Stimulated activated effector memory CD8-positive, alpha-beta T cell treated with anti-CD3 and anti-CD28 coated beads, Interleukin-12 subunit alpha, Interleukin-12 subunit beta, amount 100 ng/mL, for 72 hours (primary cell): ENCODE measurements at places on chromosomes 16 and 17.

GRCh38 chr16:25040543-25040942 lies 25.4 kb upstream of the ARHGAP17 start:
- no peak for DNase-seq

DNA sequence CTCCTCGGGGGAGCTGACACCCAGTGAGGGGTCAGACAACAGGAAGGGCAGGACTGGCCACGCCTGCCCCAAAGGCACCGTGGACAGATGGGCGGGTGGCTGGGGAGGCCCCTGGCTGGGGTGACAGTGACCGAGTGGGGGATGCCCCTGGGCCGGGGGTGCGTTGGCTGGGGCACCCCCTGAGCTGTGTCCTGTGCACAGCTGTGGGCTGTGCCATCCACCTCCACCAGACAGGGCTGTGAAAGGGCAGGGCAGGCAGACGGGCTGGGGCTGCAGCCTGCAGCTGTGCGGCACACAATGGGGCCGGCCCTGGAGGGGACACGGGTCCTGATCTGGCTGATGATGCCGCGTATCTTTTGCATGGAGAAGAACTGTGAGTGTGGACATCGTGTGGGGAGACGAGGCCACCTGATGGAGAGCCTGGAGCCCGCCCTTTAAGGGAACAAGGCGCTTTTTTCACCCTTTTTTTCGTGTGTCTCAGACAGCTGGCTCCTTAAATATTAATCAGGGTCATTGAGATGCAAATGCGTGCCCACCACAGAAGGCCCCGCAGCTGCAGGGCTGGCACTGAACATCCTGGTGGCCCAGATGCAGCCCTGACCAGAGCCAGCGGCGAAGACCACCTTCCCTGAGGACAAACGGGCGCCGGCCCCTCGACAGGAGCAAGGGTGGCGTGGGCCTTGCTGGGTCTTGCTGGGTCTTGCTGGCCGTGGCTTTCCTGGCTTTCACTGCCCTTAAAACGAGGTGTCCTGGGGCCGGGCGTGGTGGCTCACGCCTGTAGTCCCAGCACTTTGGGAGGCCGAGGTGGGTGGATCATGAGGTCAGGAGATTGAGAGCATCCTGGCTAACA lies 42.4 kb upstream of the GNG13 start:
- DNase-seq: no peak

GRCh38 chr16:2086812-2087747 lies 39.3 kb downstream of the TSC2 start:
- no peak for DNase-seq

DNA sequence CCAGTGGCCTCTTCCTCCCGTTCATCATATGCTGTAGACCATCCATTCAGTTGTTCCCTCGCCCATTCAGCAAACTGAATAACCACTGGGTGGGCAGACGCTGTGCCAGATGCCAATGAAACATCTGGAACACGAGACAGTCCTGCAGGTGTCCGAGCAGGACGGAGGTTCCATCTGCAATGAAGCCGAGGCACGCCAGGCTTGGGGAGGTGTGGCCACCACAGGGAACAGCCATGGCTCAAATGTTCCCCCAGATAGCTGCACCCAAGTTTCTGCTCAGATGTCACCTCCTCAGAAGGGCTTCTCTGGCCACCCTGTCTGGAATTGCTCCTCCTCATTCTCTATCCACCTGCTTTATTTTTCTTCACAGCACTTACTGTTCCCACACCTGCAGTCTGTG lies 30.5 kb downstream of the UBE2O start:
- DNase-seq: no peak

GRCh38 chr16:80355335-80355734 lies 185.5 kb upstream of the DYNLRB2 start:
- DNase-seq: no peak

- no peak for DNase-seq
Measured at GRCh38 chr16:86517652-86518258, 7.4 kb downstream of the FOXF1 start.

DNA sequence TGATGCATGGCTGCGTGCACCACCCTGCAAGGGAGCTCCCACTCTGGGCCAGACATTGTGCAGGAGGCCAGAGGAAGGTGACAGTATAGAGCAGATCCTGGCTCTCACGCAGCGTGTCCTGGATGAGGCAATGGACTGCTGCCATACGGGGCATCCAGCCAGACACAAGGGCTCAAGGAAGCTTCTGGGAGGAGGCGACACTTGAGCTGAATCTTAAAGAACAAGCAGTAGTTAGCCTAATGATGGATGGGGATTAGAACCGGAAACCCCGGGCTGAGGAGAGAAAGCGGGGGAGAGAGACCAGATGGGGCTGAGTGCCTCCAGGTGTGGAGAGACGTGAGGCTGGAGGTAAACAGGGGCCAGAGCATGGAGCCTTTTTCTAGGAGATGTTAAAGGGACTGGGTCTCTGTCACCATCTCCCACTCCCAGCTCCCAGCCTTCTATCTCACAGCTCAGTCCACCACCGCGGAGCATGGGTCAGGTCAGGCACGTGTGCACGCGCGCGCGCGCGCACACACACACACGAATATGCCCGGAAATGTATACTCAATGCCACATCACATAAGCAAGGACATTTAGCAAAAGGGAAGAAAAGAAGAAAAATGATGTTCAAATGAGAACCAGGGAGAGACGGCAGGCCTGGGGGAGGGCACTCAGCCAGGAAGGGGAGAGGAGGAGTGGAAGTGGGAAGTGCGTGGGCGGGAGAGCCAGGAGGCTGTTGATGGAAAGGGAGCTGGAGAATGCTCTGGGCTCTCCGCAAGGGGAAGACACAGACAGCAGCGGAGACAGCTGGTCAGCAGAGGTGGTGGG lies 46.3 kb downstream of the CCDC42 start:
- DNase-seq: no peak

- DNase-seq: no peak
Measured at GRCh38 chr16:73743665-73744496, 552.7 kb upstream of the PSMD7 start.

- no peak for DNase-seq
Measured at GRCh38 chr17:156094-156621, 18.8 kb downstream of the SCGB1C2 start.

GRCh38 chr17:38918916-38919315 lies 6.5 kb upstream of the LASP1NB start:
- DNase-seq: no peak

- DNase-seq: no peak
Measured at GRCh38 chr17:81056312-81056711, 21.4 kb downstream of the BAIAP2 start.

GRCh38 chr17:64783556-64784352 lies 121.6 kb upstream of the SMURF2 start:
- DNase-seq: no peak

DNA sequence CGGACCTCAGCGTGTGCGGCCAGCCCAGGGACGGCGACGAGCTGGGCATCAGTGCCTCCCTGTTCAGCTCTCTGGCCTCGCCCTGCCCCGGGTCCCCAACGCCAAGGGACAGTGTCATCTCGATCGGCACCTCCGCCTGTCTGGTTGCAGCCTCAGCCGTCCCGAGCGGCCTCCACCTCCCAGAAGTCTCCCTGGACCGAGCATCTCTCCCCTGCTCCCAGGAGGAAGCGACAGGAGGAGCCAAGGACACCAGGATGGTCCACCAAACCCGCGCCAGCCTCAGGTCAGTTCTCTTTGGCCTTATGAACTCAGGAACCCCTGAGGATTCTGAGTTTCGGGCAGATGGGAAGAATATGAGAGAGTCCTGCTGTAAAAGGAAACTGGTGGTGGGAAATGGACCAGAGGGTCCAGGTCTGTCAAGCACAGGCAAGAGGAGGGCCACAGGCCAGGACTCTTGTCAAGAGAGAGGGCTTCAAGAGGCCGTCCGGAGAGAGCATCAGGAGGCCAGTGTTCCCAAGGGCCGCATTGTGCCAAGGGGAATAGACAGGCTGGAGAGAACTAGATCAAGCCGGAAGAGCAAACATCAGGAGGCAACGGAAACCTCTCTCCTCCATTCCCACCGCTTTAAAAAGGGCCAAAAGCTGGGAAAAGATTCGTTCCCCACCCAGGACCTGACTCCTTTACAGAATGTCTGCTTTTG lies 825 bp downstream of the HASPIN start:
- no peak for DNase-seq

DNA sequence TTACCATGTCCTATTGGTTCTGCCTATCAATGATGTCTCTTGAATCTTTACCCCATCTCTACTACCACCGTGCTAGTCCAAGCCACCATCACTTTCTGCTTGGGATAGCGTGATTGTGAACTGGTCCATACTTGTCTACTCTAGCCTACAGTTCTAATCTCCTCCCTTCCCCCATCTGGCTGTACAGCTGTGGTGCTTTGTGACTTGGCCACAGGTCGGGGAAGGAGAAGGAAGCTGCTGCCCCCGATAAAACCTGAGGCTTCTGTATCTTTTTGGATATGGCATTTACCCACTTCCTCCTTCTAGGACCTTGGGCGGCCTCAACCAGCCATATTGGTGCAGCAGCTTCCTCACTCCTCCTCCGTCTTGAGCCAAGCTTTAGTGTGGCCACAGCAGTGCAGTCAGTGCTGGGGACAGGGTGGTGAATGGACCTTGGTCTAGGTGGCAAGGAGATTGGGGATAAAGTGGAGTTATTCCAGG lies 314 bp upstream of the ITGA2B start:
- no peak for DNase-seq

GRCh38 chr17:17792037-17792550 lies 44.7 kb downstream of the SREBF1 start:
- DNase-seq: no peak

- no peak for DNase-seq
Measured at GRCh38 chr17:51305182-51305581, 44.8 kb downstream of the UTP18 start.

DNA sequence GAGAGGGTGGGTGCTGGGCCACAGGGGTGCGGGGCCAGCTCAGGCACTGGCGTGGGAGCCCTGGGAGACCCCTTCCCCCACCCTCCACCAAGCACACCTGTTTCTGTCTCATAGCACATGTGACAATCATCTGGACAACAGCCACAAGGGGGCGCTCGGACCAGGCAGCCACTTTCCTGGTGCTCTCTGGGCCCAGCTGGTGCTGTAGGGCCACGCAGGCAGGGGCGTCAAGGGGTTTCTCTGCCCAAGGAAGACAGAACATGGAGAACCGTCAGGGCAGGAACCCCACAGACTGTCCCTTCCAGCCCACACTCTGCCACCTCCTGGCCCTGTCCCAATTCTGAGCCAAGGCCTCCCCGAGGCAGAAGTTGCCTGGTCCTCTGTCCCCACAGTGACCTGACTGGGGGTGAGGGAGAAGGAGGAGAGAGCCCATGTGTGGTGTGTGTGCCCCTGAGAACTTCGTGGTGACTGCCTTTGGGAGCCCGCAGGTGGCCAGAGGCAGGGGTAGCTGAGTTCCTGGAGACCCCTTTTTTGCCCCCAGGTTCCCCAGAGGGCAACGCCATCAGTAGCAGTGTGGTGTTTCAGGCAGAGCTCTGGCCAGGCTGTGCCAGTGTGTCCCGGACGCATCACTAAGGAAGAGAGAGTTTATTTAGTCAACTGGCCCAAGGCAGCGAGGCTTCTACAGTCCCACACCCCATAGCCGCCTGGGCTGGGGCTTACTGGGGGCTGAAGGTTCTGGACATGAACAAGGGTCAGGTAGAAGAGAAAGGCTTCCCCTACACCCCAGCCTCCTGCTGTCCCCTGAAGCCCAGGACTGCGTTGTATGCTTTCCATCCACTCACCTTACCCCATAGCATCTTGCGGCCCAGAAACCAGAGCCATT lies 3.1 kb upstream of the SETD6 start:
- peak; percentile 91 for DNase-seq

DNA sequence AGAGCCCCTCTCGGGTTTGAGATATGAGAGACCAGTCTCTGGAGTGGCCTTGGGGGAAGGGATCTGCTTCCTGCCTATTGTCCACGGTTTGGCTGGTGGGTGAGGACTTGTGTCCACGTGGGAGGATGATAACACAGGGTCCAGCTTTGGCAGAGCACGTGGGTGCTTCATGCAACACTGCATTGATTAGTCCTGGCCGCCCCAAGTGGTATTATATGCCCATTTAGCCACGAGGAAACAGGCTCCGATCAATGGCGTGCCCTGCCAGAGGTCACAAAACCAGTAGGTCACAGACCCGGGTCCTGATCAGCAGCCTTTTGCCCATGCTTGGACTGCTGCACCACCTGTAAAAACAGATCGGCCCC lies 141.6 kb downstream of the RGS9 start:
- no peak for DNase-seq

DNA sequence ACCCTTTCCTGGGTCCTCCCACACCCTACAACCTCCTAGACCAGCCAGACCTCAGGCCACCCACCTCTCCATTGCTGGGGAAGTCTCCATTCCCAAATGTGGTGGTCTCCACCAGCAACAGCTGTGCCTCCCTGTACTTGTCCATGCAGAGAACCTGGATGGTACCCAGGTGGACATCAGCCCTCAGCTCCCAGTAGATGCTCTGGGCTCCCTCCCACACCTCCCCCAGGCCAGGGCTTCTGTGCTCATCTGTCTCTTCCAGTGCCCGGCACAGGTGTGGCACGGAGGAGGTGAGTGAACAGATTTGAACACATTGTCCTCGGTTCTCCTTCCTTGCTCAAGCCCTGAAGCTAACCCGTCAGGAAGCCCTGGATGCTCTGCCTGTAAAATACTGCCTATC lies 34.6 kb downstream of the LGALS9 start:
- DNase-seq: no peak

- no peak for DNase-seq
Measured at GRCh38 chr17:49471089-49471683, 23.9 kb upstream of the NGFR start.

- DNase-seq: no peak
Measured at GRCh38 chr17:30217054-30217453, 18.4 kb downstream of the SLC6A4 start.

- DNase-seq: no peak
Measured at GRCh38 chr17:3799181-3799945, 1.6 kb downstream of the ITGAE start.

DNA sequence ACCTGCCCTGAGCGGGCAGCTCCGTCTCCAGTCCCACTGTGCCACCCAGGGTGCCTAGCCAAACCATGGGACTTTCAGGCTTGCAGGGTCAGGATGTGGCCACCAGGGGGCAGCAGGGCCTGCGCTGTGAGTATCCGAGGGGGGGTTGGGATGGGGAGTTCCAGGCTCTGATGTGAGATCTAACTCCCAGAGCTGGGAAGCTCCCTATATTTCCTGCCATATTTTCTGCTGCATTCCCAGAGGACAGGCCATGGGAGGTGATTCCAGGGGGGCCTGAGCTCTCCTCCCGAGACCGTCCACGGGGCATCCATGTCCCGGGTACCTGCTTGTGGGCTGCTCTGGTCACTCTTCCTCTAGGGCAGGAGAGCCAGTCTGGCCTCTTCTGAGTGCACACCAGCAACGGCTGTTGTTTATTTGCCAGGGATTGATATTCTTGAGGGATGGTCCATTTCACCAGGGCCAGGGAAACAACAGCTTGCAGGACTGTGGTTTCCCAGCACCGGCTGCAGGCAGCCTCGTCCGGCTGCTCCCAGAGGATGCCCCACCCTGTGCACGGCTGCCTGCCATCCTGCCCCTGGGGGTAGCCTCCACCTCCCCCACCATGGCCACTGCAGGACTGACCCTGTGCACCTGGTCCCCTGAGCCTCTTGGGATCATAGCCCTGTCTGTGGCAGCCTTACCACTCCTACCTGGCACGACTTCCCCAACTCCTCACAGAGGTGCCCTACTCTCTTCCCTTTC lies 1.2 kb downstream of the GPR142 start:
- DNase-seq: peak; percentile 69

- no peak for DNase-seq
Measured at GRCh38 chr17:58993311-58993710, 113.4 kb downstream of the TRIM37 start.

GRCh38 chr16:4098501-4098900 lies 17.7 kb downstream of the ADCY9 start:
- DNase-seq: no peak

GRCh38 chr16:81204798-81205680 lies 33.5 kb upstream of the BCO1 start:
- DNase-seq: no peak

- no peak for DNase-seq
Measured at GRCh38 chr17:3663102-3664011, 5.0 kb downstream of the TAX1BP3 start.
